ENCODE measurements at places on chromosomes 1 and 21.

- peak; percentile 18 for DNase-seq
These were observed at the start of gene TNFRSF9 for GRCh38 chr1:7940745-7941436. Gene TNFRSF9, minus strand, starts transcription at chr1:7940839. Its CDS starts 845 bp downstream, at chr1:7939994.

DNA sequence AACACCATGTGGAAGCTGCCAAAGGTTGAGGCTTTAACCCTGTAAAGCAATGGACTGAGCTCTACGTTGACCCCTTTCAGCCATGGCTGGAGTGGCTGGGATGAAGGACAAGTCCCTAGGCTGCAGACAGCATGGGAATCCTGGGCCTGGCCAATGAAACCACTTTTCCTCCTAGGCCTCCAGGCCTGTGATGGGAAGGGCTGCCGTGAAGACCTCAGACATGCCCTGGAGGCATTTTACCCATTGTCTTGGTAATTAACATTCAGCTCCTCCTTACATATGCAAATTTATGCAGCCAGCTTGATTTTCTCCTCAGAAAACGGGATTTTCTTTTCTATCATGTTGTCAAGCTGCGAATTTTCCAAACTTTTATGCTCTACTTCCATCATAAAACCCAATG, 214.5 kb downstream of the RGS7 start:
- no peak for DNase-seq

- no peak for DNase-seq
These were observed 42.0 kb downstream of the EEIG2 start for GRCh38 chr1:108601708-108602410.

GRCh38 chr1:65949230-65949626, 156.5 kb downstream of the PDE4B start:
- peak; percentile 27 for DNase-seq

GRCh38 chr1:51313268-51313852, 17.0 kb downstream of the TTC39A start:
- DNase-seq = no peak

GRCh38 chr1:215263636-215264035, 181.1 kb downstream of the KCNK2 start:
- no peak for DNase-seq

DNA sequence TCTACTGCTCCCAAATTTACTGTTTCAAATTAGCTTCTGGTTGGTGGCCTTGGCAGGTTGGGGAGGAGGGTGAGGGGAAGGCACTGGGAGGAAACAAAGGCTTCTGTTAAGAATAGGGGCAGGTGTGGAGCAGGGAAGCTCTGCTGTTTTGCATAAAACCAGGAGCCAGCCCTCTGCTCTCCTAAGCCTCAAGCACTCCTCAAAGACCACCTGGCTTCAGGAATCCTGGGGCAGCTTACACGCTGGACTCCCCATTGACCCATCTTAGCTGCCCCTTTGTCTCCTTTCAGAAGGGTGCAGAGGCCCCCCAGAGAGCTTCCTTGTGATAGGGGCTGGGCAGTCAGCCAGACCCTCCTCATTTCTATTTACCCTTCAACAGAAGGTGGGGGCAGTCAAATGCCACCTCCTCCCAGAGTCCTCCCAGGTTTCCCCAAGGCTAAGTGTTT, 11.5 kb upstream of the DHRS3 start:
- no peak for DNase-seq

- DNase-seq = peak; percentile 48
These were observed 5.7 kb downstream of the NTRK1 start for GRCh38 chr1:156866249-156866909.
